ENCODE measurements at places on chromosomes 7 and 10.

- no peak for DNase-seq
Observed at GRCh38 chr7:50594734-50595485, 29.7 kb upstream of the DDC start.

DNA sequence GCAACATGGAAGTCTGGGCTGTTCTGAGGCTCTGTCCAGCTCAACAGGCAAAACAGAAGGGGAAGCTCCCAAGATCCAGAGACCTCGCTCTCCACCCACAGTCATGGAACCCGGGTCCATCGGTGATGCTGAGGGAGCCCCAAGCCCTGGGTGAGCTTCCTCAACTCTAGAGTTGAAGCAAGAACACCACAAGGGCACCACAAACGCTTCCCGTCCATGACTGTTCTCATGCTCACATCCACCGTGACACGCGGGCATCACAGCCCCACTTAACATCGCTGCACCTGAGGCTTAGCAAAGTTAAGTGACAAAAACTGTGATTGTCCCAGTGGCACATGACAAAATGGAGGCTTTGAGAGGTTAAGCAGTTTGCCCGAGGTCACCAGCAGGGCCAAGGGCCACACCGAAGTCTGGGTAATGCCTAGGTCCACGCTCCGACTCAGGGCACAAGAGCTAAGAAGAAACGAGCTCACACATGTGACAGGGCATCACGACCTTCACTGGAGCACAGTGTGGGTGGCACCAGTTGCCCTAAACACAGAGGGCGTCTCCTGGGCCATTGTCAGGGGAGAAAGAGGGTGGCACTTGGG lies 110.6 kb downstream of the OAT start:
- no peak for DNase-seq

- DNase-seq, result no peak
Observed at GRCh38 chr7:11492307-11492706, 339.7 kb downstream of the THSD7A start.

DNA sequence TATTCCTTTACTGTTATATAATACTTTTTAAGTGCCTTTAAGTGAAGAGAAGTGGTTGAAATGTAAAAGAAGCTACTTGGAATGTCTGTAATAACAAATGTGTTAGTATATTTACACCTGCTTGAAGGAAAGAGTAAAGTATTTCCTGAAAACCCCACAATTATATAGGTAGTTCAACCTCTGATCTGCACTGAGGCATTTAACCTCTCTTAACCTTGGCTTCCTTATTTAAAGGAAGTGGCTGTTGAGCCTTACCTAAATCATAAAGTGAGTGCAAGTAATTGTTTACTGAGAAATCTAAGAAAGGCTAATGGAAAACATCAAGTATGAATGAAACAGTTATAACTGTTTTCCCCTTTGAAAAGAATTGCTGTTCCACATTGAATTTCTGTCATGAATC lies 294.5 kb downstream of the ADK start:
- DNase-seq, result no peak

GRCh38 chr10:86779220-86780017 lies 23.0 kb downstream of the BMPR1A start:
- DNase-seq, result no peak

DNA sequence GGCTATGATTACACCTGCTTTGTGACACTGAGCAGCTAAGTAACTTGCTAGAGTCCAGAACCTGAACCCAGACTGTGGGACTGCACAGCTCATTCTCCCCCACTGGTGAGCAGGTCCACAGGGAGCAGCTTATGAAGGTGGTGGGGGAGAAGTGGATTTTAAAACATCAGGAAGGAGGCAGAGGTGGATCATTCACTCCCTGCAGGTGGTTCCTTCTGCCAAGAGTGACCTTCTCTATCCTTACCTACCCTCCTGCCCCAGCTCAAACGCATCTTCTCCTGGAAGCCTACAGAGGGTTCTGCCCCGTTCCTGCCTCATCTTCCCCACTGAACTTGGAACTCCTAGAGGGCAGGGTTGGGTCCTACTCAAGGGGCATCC lies 539 bp upstream of the FAM241B start:
- no peak for DNase-seq

GRCh38 chr7:27203365-27203953 lies 3.6 kb upstream of the HOXA13 start:
- no peak for DNase-seq

GRCh38 chr7:135618510-135618909 lies 43.8 kb upstream of the STMP1 start:
- no peak for DNase-seq

DNA sequence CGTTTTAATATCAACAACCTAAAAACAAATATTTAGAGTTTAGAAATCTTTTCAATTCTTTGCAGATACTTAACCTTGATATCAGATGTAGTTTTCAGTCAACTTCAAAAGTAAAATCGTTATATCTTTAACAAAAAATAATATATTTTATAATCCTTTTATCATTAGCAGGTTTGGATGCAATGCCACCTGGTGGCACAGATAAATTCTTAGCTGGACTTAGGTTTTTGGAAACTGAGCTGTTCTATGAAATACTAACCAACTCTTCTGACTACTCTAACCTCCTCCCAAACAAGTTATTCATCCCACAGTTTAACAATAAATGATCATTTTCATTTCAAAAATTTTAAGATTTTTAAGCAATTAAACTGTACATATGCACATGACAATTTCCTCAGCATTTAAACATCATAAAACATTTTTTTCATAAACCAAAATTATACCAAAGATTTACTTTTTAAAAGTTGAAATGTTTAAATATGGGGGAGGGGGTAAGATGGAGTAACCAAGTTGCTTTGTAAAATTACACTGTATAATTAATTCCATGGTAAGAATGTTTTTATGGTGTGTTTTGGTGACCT lies 56.9 kb downstream of the HIBADH start:
- no peak for DNase-seq

- DNase-seq, result no peak
Observed at GRCh38 chr7:78499283-78499682, 700.7 kb downstream of the PHTF2 start.

DNA sequence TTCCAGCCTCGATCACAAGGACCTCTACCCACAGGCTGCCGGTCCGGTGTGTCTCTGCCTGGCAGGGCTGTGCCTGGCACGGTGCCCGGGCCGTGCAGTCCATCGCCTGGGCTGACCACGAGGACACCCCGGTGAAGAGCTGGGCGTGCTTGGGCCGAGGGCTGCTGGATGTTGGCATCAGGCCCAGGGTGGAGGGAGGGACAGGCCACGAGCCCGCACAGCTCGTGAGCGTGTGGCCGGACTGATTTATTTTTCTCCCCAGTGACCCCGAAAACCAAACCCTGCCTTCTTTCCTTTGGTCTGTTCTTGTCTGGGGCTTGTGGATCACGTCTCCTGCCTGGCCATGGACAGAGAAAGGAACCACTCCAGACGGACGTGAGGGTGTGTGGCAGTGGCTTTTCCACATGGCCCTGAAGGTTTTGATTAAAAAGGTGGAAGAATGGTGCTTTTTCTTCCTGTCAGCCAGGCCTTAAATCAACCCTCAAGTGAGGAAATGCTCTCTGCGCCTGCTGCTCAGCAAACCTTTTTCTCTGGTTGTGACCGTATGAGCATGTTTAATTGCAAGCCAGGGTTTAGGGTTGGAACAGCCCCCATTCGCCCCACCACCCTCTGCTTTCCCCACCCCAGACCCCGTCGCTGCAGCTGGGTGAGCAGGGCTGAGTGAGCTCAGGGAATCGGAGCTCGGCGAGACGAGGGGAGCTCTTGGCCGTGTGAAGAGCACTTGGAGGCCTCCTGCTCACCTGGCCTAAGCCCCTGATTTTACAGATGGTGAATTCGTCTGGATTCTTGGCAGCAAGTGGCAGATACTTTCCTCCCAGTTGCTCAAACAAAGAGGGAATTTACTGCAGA lies 130.1 kb downstream of the RGS10 start:
- no peak for DNase-seq

GRCh38 chr7:136086712-136087111 lies 109.6 kb upstream of the MTPN start:
- DNase-seq, result no peak

DNA sequence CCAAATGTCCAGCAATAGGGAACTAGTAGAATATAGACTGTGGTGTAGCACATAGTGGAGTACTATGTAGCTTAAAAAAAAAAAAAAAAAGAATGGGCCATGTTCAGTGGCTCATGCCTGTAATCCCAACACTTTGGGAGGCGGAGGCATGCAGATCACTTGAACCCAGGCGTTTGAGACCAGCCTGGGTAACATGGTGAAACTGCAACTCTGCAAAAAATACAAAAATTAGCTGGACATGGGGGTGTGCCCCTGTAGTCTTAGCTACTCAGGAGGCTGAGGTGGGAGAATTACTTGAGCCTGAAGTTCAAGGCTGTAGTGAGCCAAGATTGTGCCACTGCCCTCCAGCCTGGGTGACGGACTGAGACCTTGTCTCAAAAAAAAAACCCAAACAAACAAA lies 64.4 kb downstream of the CHN2 start:
- no peak for DNase-seq

DNA sequence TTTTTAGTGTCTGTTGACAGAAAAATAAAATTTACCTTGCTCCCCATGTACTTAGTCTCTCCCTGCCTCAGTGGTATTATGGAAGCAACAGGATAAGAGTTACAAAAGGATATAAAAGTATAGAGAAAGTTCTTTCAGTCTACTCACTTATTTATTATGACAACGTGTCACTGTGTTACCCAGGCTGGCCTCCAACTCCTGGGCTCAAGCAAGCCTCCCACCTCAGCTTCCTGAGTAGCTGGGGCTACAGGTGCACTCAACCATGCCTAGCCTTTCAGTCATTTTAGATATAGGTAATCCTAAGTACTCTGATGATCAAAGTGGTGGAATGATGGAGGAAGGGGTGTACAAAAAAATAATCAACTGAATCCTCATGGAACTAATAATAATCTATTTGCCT lies 215.2 kb upstream of the MKLN1 start:
- no peak for DNase-seq

- DNase-seq, result no peak
Observed at GRCh38 chr7:111433426-111433825, 128.9 kb downstream of the IMMP2L start.

GRCh38 chr7:30175180-30175579 lies 40.4 kb downstream of the MTURN start:
- DNase-seq, result no peak

GRCh38 chr7:31186202-31186601 lies 134.1 kb downstream of the ADCYAP1R1 start:
- DNase-seq, result no peak

DNA sequence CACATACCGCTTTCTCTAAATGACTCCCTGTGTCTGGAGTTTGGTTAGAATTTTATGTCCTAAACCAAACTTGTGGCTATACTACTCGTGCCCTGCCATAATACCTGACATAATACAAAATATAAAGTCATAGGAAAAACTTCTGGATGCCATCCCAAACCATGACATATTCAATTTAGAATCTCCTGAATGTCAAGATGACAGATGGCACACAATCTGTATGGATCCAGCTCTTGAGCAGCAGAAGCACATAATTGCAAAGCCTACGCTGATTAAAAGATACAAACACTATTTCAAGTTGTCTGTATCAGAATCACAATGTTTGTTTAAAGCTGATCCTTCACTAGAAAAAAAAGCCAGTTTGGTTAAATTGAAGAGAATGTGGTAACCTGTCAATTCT lies 22.4 kb upstream of the CDC14C start:
- no peak for DNase-seq

DNA sequence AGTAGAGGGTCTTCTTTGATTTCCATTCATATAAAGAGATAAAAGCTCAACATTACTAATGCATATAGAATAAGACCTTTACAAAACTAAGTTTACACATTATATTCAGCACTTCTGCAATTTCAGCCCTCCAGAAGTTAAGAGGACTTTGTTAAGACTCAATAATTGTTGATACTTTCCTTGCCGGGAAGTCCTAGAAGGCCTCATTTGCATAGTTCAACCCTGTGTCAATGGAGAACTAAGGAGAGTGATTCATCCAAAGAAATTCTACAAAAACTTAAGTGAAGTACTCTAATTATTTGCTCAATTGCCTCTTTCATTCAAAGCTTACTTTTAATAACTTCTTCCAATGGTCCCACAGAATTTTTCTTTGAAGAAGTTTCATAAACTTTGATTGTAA lies 1060.3 kb upstream of the CELF2 start:
- no peak for DNase-seq

GRCh38 chr7:51214098-51214497 lies 102.5 kb downstream of the COBL start:
- no peak for DNase-seq

GRCh38 chr10:132209130-132209529 lies 22.4 kb downstream of the DPYSL4 start:
- no peak for DNase-seq

DNA sequence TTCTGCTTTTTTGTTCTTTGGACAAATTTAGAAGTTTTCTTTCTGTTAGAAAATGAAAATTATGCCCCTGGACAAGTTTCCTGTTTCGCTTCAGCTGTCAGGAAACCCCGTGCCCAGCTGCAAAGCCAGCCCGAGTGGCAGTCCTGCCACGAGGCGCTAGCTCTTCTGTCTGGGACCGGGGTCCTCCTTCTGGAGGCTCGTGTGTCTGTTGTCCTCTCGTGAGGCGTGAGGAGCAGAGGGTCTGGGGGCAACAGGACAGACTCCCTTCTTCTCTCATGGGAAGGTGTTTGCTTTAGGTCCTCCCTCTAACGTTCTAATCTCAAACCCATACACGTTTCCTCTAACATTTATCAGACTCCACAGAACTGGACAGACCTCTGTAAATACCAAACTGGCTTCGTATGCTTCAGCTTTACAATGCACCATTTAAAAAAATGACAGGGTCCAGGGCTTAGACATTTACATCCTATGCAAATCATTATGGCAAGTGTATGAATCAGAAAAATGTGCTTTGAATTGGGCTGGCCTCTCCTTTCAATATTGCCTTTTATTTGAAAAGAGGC lies 184.5 kb upstream of the SHH start:
- DNase-seq, result no peak

GRCh38 chr7:1727812-1728570 lies 57.9 kb downstream of the ELFN1 start:
- no peak for DNase-seq

Data from stimulated activated CD4-positive, alpha-beta T cell treated with anti-CD3 and anti-CD28 coated beads, Interleukin-1b, Interleukin-23, amount 100 ng/mL, for 48 hours (primary cell).